ENCODE measurements at places on chromosomes 7 and 10.
A peak's percentile ranks its signal among the peaks of the same experiment; 100 is the strongest.

- DNase-seq = no peak
Observed at GRCh38 chr10:27461312-27461711, 42.8 kb upstream of the RAB18 start.

- DNase-seq = no peak
Observed at GRCh38 chr7:117839507-117839906, 33.7 kb downstream of the CTTNBP2 start.

- DNase-seq = no peak
Observed at GRCh38 chr7:122344303-122344620, 39.7 kb upstream of the FEZF1 start.

DNA sequence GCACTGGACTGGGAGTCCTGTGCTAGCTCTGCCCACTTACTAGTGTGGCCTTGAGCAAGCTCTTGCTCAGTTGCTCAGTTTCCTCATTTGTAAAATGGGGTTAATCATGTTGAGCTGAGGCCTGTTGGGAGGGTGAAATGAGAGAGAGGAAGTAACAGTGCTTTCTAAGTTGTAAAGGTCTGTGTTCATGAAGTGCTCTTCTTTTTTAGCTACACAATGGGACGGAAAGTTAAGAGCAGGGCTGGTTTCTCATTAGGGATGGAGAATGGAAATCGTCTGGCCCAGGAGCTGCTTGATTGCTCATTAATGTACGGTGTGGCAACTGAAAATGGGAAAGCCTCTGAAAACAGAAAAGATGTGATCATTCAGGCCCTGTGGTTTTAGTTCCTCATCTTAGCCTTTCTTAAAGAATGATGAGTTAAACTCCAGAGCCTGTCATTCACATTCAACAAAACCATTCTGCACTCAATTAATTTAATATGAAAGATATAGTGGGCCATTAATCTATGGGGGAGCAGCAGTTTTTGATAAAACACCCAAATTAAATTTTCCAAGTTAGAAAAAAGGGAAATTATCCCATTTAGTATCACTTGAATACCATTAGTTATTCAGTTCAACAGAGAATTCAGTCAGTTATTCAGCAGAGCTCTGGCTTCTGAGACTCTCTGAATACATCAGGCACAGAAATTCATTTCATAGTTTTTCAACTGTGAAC is 60.5 kb downstream of the SH2D4B start:
- DNase-seq = no peak

DNA sequence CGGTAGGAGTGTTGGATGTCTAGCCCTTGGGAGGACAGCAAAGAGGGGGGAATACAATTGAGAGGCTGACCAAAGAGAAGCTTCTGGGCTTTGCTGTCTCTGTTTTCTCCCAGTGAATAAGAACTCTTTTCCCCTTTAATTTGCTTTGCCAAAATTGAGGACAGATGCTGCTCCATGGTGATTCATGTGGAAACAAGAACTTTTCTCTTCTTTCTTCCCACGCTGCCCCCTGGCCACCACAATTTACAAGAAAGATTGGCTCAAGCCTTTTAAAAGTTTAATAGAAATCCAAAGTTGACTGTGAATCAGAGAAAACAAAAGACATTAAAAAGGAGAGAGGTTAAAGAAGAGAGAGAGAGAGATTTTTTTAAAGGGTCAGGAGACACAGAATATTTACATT is 49.0 kb downstream of the PRR15 start:
- no peak for DNase-seq

DNA sequence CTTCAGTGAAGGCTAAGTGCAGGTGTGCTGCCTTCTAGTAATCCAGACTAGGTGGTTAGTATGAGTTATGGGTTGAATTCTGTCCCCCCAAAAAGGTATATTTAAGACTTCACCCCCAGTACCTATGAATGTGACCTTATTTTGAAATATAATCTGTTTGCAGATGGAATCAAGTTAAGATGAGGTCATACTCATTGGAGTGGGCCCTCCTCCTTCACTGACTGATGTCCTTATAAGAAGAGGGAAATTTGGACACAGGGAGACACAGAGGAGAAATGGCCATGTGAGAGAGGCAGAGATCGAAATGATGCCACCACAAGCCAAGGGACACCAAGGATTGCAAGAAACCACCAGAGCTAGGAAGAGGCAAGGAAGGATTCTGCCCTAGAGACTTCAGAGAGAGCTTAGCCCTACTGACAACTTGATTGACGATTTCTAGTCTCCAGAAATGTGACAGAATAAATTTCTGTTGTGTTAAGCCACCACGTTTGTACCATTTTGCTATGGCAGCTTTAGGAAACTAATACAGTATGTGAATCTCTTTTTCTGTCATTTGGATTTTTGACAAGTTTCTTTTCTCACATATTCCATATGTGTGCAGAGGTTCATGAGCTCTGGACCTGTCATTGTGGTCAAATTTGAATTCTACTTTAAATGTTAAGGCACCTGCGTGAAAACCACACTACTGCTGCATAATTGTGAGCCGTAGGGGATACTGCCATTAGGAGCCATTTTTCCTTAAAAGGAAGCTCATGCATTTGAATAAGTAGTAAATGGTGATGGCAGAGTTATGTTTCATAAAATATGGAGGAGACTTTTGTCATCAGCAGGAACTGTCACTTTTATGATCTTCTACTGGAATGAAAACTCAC is 2.6 kb upstream of the RPA3 start:
- DNase-seq = no peak

DNA sequence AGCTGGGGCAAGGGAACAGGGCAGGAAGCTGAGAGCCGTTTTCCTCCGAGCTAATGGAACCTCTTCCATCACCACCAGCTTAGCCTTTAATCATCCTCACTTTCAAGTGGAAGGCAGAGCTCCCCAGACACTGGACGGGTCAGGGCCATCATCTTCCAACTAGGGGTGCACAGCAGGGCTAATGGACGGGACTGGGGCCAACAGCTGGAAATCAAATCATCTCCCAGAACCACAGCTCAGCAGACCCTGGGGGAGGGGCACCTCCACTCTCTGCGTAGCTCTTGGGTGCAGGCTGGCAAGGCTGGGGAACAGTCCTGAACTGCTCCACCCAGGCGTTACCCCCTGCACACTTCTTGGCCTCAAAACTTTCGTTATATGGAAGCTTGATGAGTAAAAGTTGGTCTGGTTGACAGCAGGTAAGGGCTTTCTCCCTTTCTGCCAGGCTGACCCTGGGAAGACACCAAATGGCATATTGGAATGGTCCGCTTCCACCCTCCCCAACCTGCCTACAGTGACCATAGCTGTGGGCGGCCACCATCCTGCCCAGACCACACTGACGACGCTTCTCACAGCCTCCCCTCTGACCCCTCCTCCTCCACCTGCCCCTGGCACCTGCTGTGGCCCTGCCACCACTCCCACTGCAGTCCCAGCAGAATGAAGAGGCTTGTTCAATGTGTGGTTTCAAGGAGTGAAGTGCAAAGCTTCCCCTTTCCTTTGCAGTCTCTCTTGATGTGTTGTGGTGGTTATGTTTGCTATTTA is 51.7 kb upstream of the RET start:
- DNase-seq = no peak

- DNase-seq = no peak
Observed at GRCh38 chr10:17580885-17581284, 36.3 kb downstream of the HACD1 start.

DNA sequence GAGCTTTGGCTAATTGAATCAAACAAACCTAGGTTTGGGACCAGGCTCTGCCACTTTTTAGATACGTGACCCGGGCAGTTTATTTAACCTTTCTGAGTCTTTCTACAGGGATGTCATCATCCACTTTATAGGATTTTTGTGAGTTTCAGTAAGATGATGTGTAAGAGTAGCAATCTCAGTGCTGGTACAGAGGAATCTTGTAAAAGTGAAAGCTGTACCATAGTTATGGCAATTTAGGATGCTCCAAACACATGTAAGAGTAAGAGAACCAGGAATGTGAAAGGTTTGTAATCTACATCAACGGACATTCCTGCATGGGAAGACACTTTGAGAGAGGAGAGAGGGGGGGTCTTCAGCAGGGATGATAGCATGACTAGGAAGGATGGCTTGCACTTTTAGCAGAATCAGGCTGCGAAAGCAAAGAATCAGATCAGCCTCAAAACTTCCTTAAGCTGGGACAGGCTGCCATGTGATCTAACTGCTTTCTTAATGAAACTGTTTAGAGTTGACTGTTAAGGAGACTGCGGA is 968 bp downstream of the NOLC1 start:
- DNase-seq = peak; percentile 42

- no peak for DNase-seq
Observed at GRCh38 chr10:98131619-98132018, 2.8 kb upstream of the R3HCC1L start.

DNA sequence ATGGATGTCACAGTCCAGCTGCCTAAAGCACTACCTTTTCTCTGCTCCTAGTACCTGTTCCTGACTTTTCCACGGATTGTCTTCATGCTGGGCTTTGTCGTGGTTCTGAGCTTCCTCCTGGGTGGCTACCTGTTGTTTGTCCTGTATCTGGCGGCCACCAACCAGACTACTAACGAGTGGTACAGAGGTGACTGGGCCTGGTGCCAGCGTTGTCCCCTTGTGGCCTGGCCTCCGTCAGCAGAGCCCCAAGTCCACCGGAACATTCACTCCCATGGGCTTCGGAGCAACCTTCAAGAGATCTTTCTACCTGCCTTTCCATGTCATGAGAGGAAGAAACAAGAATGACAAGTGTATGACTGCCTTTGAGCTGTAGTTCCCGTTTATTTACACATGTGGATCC is 1.3 kb upstream of the INTS15 start:
- DNase-seq = no peak

- DNase-seq = no peak
Observed at GRCh38 chr10:98533241-98533640, 86.5 kb upstream of the HPS1 start.

GRCh38 chr10:127740596-127740995 is 3.6 kb downstream of the FOXI2 start:
- no peak for DNase-seq

DNA sequence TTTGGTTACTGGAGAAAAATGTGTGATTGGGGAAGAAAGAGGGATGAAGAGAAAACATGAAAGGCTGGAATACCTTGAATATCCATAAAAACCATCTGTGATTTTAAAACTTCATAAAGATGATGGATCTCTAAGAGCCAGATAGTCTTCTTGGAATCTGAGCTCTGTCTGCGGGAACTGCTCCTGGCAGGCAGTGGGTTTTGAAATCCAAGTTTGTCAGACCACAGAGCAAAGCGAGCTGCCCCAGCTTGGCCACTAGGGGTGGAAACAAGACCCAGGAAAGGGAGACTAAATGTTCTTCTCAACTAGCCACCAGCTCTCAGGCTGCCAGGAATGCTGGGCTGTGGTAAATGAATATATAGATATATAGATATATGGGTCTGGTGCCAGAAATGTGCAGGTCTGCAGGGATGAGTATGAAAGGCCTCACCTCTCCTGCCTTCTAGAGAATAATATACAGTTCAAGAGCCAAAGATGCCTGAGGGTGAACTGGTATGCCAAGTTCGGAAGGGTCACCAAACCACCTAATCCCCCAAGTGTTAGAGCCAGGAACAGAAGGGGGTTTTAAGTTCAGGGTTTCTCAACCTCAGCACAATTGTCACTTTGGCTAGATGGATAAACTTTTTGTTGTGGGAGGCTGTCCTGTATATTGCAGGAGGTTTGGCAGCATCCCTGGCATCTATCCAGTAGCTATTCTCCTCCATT is 208.8 kb downstream of the KCNMA1 start:
- peak; percentile 29 for DNase-seq

DNA sequence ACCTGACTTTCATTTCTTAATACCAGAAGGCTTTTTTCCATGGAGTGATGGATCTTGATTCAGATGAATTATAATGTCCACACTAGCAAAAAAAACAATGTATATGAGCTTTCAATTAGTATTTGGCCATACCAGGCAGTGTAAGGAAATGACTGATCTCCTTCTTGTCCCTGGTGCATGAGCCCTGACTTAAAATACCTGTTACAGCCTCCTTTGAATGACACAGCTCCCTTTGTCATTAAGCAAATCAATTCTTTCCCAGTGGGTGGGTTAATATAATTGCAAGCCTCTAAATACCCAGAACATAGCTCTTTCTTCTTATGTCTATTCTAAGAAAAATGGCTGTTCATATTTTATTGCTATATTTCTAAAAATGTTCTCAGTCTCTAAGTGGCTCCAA is 164.7 kb downstream of the C1GALT1 start:
- no peak for DNase-seq

DNA sequence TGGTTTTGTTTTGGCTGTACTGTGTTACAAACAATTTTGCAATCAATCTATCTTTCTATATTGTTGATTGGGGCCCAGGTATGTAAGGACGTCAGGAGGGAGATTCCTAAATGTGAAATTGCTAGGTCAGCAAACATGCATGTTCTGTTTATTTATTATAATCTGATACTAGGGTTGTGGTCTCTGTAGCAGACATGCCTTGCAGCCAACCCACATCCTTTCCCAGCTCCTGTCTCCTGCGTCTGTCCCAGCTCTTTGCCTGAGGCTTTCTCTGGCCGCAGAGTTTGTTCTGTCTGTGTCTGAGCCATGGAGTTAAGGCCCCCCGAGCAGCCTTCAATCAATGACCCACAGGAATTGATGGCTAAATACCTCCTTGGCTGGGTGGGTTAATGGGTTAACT is 124.0 kb upstream of the ZEB1 start:
- DNase-seq = no peak

Measured in HT-29 (cell line).